ENCODE measurements at places on chromosomes 6 and 20. TPM values are rescaled to one million over a fixed set of nuclear protein-coding genes. Genes with fewer than 3 reads are reported as not detected.

SULF2 gene
- 1.1 TPM for polyA plus RNA-seq

CPNE5 gene
- polyA plus RNA-seq: 0.14 TPM

RNF39 gene
- polyA plus RNA-seq: 0.21 TPM

NNAT gene
- polyA plus RNA-seq: 0.90 TPM

KCNS1 gene
- polyA plus RNA-seq: 0.99 TPM

ELOVL2 gene
- 0.42 TPM for polyA plus RNA-seq

HCRTR2 gene
- not detected for polyA plus RNA-seq

PPP1R14C gene
- polyA plus RNA-seq: 10.1 TPM

BMP5 gene
- not detected for polyA plus RNA-seq

FAM184A gene
- not detected for polyA plus RNA-seq

PAK5 gene
- polyA plus RNA-seq: not detected

SS18L1 gene
- 1.5 TPM for polyA plus RNA-seq

TRIM10 gene
- polyA plus RNA-seq: not detected

ANKEF1 gene
- 0.06 TPM for polyA plus RNA-seq

PHACTR2 gene
- polyA plus RNA-seq: 40.4 TPM

GNRH2 gene
- polyA plus RNA-seq: not detected

HLA-DQA1 gene
- 0.28 TPM for polyA plus RNA-seq

LKAAEAR1 gene
- 0.59 TPM for polyA plus RNA-seq
